NCI-H345 (cell line): ENCODE measurements at places on chromosomes 12 and 14.

DNA sequence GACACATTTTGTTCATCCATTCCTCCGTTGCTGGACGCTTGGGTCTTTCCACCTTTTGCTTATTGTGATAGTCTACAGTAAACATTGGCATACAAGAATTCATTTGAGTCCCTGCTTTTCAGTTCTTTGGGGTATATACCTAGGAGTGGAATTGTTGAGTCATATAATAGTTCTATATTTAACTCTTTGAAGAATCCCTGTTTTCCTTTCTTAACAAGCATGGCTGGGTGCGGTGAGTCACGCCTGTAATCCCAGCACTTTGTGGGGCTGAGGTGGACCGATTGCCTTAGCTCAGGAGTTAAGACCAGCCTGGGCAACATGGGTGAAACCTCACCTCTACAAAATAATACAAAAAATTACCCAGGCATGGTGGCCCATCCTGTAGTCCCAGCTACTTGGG, 75.4 kb downstream of the CCDC92 start:
- DNase-seq: no peak

GRCh38 chr12:69036533-69036932, 103.6 kb upstream of the CPM start:
- DNase-seq: no peak

DNA sequence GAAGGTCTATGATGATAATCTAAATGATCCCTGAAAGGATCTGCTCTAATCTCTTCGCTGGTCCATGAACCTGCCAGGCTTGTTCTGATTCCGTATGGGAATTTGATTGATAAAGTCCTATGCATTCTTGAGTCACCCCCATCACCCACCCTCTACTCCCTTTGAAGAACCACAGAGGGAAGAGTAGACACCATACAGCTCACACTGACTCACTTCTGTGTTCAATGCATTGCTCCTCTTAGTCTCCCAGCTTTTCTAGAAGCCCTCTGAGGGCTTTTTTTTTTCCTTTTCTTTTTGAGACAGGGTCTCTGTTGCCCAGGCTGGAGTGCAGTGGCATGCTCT, 18.5 kb upstream of the GPRC5A start:
- DNase-seq: no peak

DNA sequence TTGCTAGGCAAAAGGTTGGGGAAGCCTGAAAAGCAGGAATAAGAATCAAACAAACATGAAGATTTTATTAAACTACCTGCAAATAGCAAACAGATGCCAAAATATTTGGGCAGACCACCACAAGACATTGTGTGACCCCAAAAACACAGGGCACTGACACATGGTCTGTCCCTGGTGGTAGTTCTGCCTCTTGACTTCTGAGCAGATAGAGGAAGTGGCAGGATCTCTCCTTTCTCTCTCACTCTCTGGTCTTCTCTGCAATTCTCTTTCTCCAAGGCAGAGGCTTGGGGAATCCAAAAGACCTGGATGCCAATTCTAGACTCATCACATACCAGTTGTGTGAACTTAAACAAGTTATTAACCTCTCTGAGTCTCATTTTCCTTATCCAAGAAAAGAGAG, 4.3 kb upstream of the PTGDR start:
- no peak for DNase-seq

DNA sequence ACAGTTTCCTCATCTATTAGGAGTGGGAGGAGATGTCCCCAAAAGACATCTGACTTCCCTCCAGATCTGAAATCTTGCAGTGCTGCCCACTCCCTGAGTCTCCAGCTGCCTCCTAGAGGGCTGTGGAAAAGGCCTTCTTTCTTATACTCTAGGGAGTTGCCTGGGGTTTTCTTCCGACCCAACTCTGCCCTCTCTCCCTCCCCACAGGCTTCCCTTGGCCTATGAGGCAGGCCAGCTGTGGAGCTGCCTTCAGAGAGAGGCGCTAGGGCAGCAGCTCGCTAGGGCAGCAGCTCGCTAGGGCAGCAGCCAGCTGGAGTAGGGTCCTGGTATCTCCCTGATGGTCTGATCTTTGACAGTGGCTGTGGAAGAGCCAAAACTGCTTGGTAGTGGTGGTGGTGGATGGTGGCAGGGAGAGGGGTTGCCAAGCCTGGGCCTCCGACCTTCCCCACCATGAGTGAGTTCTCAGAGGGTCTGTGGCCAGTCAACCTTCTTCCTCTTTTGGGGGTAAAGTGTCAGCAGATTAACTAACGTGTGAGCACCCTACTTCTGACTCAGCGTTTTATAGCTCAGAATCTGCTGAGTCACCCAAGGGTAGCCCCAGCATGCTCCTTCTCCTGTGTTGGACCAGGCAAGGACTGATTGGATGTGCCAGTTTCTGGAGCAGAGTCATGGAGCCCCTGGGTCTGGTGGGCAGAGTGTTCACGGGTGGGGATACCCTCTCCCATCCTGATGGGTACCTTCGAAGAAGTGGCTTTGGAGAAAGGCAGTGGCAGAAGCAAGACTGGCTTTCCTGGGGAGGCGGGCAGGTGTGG, 2.3 kb downstream of the SLC48A1 start:
- DNase-seq: no peak

DNA sequence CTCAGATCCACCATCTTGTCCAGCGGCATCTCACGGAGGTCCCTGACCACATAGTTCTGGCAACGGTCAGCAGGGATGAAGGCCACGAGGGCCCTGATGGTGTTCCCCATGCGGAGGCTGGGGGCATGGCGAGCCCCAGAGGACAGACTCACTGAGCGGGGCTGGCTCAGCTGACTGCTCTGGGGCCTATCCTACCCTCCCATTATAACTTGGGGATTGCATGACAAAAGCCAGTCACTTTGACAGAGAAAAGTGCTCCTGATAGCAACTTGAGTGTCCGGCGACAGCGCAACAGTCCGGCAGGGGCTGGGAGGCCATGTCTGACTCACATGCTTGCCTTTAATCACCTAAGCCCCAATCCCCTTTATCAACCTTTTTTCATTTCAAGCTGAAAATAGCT, at the start of gene LRRC10:
LRRC10 (minus strand) TSS at position 179 of the 400 bp plus-strand sequence; CDS start at position 110, 69 bp downstream.
- no peak for DNase-seq

DNA sequence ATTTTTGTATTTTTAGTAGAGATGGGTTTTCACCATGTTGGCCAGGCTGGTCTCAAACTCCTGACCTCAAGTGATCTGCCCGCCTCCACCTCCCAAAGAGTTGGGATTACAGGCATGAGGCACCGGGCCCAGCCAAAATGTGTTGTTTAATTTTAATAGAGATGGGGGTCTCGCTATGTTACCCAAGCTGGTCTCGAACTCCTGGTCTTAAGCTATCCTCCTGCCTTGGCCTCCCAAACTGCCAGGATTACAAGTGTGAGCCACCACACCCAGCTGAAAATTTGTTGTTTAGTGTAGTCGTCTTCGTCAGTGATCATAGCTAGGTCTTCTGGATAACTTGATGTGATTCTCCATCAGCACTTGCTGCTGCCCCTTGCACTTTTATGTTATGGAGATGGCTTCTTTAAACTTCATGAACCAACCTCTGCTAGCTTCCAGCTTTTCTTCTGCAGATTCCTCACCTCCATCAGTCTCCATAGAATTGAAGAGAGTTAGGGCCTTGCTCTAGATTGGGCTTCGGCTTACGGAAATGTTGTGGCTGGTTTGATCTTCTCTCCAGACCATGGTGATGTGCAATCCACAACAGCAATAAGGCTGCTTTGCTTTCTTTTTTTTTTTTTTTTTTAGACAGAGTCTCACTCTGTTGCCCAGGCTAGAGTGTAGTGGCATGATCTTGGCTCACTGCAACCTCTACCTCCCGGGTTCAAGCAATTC, 13.0 kb downstream of the ISCU start:
- DNase-seq: no peak

DNA sequence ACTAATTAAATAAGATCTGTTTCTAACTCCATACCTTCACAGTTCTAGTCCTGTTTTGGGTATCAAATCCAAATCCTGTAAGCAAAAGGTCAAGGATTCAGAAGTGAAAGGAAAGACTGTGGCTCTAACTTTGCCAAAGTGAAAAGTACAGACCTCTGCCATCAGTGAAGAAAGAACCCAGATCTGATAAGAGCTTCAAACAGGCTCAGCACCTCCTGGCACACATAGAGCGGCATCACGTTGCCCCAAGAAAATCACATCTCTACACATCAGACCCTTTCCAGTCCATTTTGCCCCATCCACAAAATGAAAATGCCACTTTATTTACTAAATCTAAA, 23.2 kb downstream of the CLIP1 start:
- no peak for DNase-seq

GRCh38 chr12:117098024-117098360, 1.2 kb downstream of the TESC start:
- no peak for DNase-seq

DNA sequence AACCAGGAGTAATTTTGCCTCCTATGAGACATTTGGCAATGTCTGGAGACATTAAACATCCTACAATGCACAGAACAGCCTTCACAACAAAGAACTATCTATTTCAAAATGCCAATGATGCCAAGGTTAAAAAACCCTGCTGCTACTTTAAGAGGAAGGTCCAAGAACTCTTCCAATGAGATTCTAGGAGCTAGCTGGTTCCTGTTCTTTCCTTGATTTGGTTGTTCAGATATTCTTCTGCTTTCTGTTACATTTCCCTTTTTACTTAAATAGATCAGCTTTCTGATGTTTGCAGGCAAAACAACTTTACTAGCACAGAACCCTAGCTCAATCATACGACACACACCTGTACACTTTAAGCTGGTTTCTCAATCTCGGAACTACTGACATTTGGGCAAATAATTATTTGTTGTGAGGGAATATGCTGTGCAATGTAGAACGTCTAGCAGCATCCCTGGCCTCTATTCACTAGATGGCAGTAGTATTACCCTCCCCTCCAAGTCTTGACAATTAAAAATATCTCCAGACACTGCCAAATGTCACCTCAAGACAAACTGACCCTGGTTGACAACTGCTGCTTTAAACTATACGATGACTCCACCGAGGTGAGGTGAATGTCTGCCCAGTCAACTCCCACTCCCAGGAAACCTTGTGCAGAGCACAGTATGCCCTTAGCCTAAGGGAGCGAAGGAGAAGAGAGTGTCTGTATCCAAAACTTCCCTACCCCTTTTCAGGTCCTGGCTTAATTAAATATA, 4.4 kb downstream of the BLTP3B start:
- no peak for DNase-seq

- DNase-seq: no peak
These were observed 675.0 kb downstream of the TMEM121 start for GRCh38 chr14:106201376-106201775.

DNA sequence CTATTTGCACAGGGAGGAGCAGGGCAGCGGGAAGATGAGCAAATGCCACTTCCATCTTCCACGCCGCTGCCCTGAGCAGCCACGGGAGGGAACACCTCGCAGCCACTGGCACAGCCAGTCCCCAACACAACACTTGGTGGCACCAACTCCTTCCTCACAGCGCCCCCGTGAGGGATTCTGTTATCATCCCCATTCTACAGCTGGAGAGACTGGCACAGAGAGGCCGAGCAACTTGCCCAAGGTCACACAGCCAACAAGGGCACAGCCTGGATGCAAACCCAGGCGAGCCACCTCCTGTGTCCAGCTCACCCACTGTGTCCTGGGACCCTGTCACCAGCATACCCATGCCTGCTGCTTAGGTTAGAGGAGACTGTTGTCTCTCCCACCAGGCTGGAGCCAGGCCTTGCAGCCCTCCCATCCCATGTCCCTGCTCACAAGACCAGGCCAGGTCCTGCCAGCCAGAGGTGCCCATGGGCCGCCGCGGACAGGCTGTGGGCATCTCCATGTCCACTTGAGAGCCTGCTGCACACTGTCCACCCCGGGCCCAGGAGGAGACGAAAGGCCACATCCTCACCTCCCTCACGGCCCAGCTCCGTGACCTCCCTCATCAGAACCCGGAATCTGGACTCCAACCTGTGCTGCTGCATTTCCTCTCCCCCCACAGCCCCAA, 57.0 kb downstream of the NCOR2 start:
- no peak for DNase-seq

DNA sequence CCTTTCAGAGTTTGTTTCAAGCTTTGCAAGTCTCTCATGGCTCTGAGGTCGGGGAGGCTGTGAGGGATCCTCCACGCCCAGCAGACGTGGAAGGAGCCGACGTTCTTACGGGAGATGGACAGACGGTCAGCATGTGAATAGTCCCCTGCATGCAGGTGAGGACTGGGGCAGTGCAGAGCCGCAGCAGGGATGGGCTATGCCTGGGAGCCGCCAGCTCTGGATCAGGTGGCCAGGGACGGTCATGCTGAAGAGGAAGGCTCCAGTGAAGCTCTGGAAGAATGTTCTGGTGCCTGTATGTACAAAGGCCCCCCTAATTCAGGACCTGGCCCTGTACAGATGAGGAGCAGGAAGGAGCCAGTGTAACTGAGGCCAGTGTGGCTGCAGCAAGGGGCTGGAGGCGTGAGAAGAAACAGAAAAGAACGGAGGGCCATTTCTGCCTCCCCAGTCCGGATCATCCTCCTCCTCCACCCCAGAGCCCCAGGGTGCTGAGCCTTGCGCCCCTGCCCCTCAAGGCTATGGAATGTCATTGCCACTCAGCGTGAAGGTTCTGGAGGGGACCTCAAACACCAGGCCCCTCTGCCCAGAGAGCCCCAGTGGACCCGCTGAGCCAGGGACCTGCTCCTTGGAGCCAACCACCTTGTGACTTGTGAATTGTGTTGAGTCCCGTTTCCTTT, 96.8 kb upstream of the DIO3 start:
- no peak for DNase-seq

GRCh38 chr12:27951898-27952297, 20.6 kb downstream of the PTHLH start:
- DNase-seq: no peak

DNA sequence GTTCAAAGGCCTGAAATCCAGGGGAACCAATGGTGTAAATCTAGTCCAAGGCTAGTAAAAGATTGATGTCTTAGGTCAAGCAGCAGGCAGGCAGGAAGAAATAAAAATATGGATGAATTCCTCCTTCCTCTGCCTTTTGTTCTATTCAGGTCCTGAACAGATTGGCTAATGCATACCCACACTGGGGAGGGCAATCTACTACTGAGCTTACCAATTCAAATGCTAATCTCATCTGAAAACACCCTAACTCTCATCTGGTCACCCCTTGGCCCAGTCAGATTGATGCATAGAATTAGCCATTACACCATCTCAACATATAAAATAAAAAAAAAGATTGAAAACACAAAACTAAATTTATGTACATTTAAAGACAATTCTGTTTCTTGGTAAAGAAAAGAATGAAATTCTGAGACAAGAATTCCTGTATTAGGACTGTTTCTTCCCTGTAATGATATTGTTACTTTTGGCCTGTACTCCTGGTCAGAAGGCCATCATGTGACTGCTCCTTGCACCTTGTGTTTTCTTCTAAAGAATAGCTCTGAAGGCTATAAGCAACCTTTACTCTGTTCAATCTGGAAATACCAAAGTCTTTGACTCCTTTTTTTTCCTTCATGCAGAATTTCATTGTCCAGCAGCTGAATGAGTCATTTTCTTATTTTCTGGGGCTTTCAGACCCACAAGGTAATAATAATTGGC, 19.9 kb downstream of the CLEC6A start:
- no peak for DNase-seq

DNA sequence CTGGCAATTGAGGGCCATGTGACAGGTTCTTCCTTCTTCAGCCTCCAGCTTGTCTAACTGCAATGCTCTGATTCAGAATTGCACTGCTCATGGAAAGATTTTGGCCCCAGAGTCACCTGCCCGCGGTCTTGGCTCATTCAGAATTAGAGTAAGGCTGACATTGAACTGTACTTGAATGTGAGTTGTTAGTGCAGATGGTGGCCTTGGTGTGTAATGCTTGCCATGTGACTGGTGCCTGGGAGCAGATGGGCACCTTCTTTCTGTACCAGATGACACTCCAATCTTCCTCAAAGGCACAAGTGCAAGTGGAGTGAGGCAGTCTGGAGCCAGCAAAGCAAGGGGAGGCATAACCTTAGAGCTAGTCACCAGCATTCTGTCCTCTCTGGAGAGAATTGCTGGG, 36.5 kb upstream of the ANO4 start:
- no peak for DNase-seq

GRCh38 chr12:132115500-132115899, 28.6 kb downstream of the DDX51 start:
- DNase-seq: no peak
